ENCODE measurements at places on chromosomes 3 and 15.

- no peak for DNase-seq
Observed at GRCh38 chr15:99434506-99435112, 131.2 kb upstream of the MEF2A start.

DNA sequence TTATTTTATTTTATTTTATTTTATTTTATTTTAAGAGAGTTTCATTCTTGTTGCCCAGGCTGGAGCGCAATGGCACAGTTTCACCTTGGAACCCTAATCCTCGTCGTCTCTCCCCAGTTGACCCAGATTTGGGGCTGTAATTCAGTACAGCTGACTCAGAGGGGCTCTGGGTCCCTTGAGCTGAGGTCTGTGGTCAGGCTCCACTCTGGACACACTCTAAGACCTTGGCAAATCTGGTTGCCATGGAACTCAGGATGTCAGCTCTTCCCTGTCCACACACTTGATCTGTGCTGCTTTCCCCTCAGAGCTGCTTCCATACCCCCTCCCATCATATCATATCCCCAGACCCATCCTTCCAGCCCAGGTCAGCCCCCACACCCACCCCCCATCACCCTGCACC lies 675 bp upstream of the CYP11A1 start:
- no peak for DNase-seq

- DNase-seq: no peak
Observed at GRCh38 chr3:78798266-78798832, 969.4 kb downstream of the ROBO1 start.

GRCh38 chr3:184874709-184875644 lies 63.0 kb downstream of the VPS8 start:
- no peak for DNase-seq

DNA sequence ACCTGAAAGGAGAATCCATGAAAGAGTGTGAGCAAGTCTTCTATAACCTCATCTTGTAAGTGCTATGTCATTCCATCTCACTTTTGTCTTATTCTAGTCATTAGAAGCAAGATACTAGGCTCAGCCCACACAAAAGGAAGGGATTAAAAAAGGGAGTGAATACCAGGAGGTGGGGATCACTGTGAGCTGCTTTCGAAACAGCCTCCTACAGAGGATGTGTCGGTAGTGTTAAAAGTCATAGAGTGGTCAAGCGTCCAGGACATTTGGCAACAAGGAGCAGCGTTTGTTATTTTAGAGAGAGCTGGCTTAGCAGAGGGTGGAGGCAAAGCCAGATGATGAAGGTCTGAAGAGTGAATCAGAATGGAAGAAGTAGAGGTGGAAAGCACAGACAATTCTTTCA lies 11.7 kb upstream of the ZNF148 start:
- no peak for DNase-seq

GRCh38 chr3:106473576-106474475 lies 605.0 kb upstream of the CBLB start:
- no peak for DNase-seq

DNA sequence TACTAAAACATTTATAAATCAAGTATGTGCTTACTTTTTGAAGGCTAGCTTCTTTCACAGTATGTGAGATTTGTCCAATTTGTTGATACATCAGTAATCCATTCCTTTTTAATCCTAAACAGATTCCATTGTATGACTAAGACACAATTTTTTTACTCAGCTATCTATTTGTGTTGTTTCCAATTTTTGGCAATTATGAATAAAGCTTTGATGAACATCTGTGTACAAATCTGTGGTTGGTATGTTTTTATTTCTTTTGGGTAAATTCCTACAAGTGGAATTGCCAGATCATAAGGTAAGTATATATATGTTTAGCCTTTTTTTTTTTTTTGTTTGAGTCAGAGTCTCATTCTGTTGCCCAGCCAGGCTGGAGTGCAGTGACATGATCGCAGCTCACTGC lies 56.2 kb upstream of the VEPH1 start:
- DNase-seq: no peak

- DNase-seq: no peak
Observed at GRCh38 chr3:38446085-38446686, 7.5 kb upstream of the ACVR2B start.

GRCh38 chr15:57914350-57915055 lies 151.0 kb downstream of the ALDH1A2 start:
- no peak for DNase-seq

DNA sequence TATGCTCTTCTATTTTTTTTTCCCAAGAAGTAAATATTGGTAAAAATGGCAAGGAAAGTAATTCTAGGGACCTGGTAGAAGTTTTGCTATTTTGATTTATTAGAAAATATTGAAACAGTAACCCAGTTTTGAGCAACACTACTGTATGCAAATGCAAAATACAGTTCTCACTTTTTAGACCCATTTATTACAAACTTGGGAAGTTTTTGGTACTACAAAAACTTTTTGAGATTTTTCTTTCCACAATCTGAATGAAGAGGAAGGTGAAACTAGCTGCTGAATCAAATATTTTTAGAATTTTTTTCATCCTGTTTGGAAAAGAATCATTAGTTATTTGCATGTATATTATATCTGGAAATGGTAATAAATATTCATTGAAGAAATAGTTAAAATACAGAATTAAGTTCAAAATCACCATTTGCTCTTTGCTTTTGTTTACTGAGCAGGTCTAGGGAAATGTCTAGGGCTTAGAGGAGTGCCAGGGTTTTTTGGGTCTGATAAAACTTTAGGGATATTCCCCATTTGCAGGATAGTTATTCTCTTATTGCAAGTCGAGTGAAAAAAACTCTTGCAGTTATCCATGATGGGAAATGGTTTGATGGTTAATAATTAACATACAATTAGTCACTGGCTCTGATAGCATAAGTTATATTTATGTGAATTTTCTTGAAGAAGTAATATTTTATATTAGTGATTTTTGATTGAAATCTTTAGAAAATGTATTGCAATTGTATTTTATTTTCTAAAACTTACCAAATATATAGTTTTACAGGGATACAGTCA lies 47.0 kb downstream of the TCF12 start:
- no peak for DNase-seq

DNA sequence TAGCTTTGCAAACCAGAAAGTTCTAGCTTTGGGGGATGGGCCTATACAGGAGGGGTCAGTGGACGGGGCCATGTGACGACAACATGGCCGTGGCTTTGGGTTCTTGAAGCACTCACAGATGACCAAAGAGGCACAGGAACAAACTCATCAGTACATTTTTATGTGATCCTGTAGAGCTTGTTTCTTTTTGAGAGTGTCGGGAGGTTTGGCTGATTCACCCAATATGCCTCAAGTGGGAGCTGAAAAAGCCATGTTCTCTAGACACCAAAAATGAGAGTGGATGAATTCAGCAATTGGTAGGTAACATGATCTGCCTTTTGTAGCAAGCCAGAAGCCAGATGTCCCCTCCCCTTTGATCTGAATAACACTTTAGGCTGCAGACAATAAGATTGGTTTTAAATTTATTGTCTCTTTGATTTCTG lies 30.1 kb downstream of the GREM1 start:
- no peak for DNase-seq

Data from activated CD4-positive, alpha-beta T cell treated with anti-CD3 and anti-CD28 coated beads for 24 hours (primary cell).